ENCODE measurements at places on chromosomes 16 and 17.
A peak's percentile ranks its signal among the peaks of the same experiment; 100 is the strongest.

DNA sequence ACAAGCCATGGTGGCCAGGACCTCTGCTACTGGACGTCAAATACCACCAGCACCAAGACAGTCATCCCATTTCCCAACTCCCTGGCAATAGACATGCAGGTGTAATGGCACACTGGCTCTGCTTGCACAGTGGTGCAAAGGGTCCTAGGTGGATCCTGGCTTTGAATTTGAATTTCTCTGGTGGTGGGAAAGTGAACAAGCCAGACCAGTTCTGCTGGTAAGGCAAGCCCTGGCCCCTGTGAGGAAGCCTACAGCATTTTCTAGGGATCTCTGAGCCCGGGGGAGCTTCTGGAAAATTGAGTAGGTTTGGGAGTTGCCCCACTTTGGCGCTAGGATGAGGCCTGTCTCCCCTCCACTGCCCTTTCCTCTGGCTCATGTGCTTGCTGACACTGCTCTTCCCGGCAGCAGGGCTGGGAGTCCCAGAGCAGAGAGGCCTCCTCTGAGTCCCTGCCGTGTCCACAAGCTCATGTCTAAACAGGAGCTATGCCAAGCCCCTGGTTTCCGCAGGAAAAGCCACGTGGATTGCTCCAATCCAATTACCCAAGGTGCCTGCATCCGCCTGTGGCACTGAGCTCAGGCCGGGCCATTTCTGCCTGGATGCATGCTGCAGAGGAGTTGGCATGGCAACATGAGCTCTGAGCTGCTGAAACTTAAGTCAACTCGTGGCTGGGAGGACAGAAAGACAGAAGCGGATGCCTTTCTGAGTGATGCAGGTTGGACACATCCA is 67.0 kb downstream of the PRMT7 start:
- peak; percentile 39 for DNase-seq

DNA sequence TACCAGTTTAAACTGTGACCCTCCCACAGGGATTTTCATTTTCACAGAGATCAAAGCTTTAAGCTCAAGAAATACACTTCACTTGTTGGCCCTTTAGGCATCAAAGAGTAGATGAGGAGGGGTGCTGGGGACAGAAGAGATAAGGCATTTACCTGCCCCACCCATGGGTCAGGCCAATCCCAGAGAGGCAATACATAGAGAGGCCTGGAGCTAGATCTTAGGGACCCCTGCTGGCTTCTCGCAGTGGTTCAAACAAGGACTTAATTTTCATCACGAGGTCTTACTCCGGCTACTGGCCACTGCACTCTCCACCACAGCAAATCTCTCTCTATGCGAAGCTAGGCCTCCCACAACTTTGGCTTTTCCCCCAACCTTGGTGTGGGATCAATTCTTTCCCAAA is 46.6 kb downstream of the NOG start:
- DNase-seq: no peak

DNA sequence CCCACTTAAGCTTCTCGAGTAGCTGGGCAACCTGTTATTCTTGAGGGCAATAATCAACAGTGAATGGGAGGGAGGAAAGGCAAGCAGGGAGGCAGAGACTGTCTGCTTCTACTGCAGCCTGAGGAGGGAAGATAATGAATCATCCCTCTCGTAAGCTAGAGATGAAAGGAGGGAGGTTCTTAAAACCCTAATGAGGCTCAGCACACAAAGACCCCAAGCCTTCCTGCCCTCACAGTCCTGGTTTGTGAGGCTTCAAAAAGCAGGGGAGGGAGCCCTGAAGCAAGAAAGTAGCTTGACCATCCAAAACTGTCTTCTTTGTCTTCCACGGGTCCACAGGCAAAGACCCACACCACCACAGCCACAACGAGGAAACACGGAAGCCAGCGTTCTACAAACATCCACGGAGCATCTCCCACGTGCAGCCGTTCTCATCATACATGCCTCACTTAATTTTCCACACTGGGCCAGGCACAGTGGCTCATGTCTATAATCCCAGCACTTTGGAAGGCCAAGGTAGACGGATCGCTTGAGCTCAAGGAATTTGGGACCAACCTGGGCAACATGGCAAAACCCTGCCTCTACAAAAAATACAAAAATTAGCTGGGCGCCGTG is 1.8 kb downstream of the PIK3R5 start:
- no peak for DNase-seq

GRCh38 chr16:79055251-79055970 is 545.1 kb downstream of the MAF start:
- DNase-seq: no peak

GRCh38 chr16:73011926-73012325 is 36.0 kb downstream of the ZFHX3 start:
- no peak for DNase-seq

DNA sequence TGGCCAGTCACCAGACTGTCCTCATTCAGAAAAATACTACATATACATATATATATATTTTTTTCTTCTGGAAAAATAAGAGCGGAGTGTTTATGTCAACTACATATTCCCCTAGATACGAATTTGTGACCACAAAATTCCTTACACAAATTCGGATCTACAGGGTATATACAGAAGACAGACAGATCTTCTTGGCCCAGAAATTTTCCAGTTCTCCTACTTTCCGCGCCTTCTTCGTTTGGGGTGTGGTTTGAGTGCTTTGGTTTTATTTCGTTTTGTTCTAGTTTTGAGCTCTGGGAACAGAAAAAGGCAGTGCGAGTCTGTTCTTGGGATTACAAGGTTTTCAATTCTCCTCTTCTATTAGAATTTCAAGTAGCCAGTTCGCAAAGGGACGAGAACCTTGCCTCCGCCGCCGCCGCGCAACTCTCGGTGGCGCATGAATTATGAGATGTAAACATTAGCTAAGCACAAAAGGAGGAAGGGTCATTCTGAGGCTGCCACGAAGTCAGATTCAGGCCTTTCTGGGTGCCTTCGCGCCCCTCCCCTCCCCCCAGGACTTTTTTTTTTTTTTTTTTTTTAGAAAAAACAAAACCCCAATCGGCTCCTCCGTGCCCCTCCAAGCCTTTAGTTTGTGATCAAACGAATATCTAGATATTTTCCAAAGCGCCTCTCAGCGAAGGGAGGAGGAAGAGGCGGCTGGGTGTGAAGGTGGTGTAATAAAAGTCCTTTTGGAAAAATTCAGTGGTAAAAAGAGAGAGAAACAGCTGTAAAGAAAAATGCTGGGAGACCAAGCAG is 1.8 kb upstream of the HOXB4 start:
- DNase-seq: peak; percentile 78

GRCh38 chr17:45833920-45834319 is 10.8 kb upstream of the SPPL2C start:
- no peak for DNase-seq

DNA sequence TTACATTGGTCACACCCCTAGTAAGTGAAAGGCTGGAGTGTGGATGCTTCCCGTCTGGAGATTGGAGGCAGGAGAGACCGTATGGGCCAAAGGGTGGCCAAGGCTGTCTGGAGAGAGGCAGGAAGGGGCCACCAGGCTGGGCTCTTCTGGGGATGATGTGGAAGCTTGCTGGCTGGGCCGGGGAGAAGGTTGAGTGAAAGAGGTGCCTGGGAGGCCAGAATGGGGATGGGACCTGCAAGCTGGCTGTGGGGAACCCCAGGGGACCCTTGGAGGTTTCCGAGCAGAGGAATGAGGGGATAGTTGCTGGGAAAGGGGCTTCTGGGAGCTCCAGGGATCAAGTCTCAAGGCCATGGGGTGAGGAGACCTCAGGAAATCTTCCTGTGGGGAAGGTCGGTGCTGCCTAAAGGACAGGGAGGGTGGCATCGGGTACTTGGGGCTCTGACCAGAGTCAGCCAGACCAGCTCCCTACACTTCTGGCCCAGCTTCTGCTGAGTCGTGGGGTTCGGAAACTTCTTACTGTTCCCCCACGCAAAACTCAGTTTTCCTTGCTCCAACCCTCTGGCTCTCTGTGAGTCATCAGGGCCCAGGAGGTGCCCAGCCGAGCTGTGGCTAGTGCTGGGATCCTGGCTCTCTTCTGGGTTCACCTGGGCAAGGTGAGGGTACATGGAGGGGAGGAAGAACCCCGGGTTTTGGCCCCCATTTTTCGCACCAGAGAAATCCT is 3.1 kb downstream of the MRC2 start:
- no peak for DNase-seq

- no peak for DNase-seq
These were observed 66.6 kb upstream of the CHMP6 start for GRCh38 chr17:80924807-80925610.

- DNase-seq: no peak
These were observed 40.1 kb downstream of the MYO18A start for GRCh38 chr17:29140051-29140621.

- DNase-seq: peak; percentile 56
These were observed 28.3 kb downstream of the ARSG start for GRCh38 chr17:68319410-68320162.

DNA sequence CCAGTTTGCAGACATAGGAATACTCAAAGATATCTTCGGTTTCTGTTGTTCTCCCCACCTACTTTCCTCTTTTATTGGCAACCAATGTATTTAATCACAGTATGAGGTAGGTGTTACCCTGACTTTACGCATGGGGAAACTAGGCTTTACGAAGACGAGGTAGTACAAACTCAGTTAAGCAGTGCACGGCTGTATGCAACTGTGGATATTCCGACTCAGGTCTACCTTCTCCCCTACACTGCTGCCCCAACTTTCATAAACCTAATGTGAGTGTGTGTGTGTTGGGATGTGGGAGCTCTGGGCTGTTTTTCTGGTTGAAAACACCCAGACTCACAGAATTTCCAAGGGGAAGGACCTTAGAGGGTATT is 1.2 kb upstream of the GPT2 start:
- peak; percentile 16 for DNase-seq

GRCh38 chr16:75073545-75074303 is 42.9 kb downstream of the LDHD start:
- DNase-seq: no peak

- no peak for DNase-seq
These were observed 1202.9 kb upstream of the CDH8 start for GRCh38 chr16:63239065-63239570.

DNA sequence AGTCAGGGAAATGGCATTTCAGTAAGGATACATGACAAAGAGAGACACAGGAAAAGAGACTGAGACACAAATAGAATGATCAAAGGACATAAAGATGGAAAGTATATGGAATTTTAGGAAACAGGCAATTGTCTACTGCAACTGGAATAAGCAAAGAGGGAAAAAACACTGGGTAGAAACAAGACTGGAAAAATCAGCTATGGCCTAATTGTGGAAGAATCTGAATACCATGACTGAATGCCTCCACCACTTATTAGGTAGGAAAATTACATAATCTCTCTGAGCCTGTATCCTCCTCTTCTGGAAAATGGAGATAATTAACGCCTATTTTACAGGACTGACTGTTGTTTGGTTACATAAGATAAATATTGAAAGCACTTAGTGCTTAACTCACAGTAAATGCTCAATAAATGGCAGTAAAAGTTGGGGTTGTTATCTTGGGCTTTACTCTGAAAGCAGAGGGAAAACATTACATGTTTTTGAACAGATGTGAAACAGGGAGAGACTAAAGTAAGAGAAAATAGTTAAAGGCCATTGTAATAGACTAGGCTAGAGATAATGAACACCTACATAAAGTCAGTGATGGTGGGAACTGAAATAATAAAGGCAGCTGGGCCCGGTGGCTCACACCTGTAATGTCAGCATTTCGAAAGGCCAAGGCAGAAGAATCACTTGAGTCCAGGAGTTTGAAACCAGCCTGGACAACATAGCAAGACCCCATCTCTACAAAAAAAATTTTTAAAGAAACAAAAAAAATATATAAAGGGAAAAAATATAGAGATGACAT is 63.5 kb upstream of the C17orf78 start:
- DNase-seq: no peak

GRCh38 chr16:85819245-85819644 is 19.8 kb downstream of the COX4I1 start:
- DNase-seq: peak; percentile 83

- DNase-seq: no peak
These were observed 26.4 kb downstream of the CASKIN2 start for GRCh38 chr17:75488693-75489510.

GRCh38 chr17:74159226-74159840 is 44.1 kb upstream of the RPL38 start:
- no peak for DNase-seq

DNA sequence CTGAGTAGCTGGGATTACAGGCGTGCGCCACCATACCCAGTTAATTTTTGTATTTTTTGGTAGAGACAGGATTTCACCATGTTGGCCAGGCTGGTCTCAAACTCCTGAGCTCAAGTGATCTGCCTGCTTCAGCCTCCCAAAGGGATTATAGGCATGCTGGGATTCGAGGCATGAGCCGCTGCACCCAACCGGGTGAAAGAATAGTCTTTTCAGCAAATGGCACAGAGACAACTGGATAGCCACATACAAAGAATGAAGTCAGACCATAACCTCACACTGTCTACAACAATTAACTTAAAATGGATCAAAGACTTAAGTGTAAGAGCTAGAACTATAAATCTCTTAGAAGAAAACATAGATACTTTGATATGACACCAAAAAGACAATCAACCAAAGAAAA is 67.6 kb downstream of the TBC1D16 start:
- DNase-seq: no peak

GRCh38 chr17:62587554-62587953 is 39.9 kb upstream of the MRC2 start:
- DNase-seq: no peak

GRCh38 chr17:30230596-30231125 is 4.8 kb downstream of the SLC6A4 start:
- no peak for DNase-seq

- no peak for DNase-seq
These were observed 27.8 kb downstream of the ADAM11 start for GRCh38 chr17:44786551-44787081.

GRCh38 chr16:50808929-50809538 is 67.1 kb downstream of the CYLD start:
- DNase-seq: no peak

DNA sequence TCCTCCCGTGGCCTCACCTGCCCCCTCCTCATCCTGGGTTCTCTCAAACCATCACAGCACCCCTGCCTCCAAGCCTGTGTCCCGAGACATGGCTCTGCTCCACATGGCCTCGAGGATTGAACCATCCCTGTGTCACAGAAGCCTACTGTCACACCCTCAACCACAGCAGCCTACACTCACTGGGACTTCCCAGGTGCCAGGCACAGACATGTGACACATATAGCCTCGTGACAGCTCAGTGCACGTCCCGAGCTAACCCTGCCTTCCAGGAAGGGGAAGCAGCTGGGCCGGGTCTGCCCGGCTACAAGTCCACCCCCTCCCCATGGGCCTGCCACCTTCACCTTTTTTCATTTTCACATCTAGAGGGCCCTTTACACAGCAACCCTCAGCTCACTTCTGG is 238.3 kb downstream of the CPPED1 start:
- DNase-seq: no peak

All from retina (tissue), 1 donor.